ENCODE measurements at places on chromosomes 5 and 9. TPM values are rescaled to one million over a fixed set of nuclear protein-coding genes. Genes with fewer than 3 reads are reported as not detected.

GRCh38 chr9:120926397-120926928, at the start of gene TRAF1:
Gene TRAF1 (minus strand): TSS chr9:120926796. CDS start chr9:120926075, 721 bp downstream.
- no peak for DNase-seq

GRCh38 chr5:95027775-95028174, 257.1 kb downstream of the MCTP1 start:
- DNase-seq: no peak

The GPX3 gene
- polyA plus RNA-seq: 3.8 TPM

GRCh38 chr5:143222287-143223231, 180.9 kb downstream of the NR3C1 start:
- DNase-seq: no peak

- DNase-seq: no peak
These were observed 15.1 kb upstream of the LURAP1L start for GRCh38 chr9:12759761-12760160.

The TEX10 gene
- polyA plus RNA-seq: 23.6 TPM

- no peak for DNase-seq
These were observed 23.7 kb upstream of the ADAMTS2 start for GRCh38 chr5:179368806-179369529.

The PAEP gene
- not detected for polyA plus RNA-seq

- no peak for DNase-seq
These were observed 264.7 kb downstream of the NSG2 start for GRCh38 chr5:174310243-174310642.

- DNase-seq: no peak
These were observed 373.1 kb upstream of the WWC1 start for GRCh38 chr5:167918184-167918812.

DNA sequence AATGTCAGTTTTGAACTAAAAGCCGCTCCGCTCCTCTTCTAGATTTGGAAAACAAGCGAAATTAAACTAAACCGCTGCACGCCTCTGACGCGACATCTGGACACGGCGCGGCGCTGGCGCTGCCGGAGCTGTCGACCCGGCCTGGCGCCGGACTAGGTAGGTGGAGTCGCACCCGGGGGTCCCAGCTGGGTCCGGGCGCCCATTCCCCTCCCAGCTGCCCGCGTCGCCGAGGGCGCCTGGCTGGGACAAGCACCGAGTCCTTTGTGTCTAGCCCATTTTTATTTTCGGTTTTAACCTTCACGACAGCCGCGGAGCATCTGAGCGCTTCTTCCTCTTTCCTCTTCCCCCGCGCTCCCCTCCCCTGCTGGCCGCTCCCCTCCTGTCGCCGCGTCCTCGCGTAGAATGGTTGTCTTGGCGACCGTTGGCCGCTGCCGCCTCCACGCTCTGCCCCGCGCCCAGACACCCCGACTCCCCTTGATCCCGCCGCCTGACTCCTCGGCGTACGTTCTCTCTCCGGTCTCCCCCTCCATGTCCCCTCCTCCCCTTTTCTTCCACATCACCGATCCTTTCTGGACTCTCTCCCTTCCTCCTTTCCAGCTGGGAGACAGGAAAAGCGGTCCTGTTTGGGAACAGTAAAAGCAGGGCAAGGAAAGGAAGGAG, 545 bp downstream of the CDKN2B-AS1 start:
- no peak for DNase-seq

- DNase-seq: peak; percentile 67
These were observed 84.1 kb downstream of the FEM1C start for GRCh38 chr5:115460472-115460871.

The SLU7 gene
- polyA plus RNA-seq: 12.5 TPM

The TNFSF8 gene
- not detected for polyA plus RNA-seq

DNA sequence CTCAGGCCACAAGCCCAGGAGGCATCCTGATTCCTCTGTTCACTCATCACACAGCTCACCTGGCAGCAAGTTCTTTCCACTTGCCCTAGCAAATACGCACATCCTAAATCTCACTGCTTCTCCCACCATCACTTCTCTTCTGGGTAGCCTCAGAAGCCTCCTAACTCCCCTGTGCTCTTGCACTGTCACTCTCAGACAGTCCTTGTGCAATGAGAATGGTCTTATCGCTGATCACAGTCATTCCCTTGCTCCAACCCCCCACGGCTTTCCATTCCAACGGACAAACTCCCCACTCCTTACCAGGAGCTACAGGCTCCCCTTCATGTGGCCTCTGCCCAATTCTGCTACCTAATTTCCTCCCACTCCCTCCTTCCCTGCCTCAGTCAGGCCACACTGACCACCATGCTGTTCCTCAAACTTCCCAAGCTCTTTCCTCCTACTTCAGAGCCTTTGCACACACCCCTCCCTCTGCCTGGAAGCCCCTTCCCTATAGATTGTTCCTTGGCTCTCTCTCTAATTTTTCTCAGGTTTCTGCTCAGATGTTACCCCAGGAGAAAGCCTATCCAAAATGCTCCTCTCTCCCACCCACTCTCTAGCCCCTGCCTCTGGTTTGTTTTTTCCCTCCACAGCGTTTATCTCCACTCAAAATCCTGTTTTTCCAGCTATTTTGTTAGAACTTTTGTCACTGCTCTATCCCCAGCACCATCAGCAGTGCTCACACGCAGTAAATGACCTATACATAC, 34.1 kb upstream of the TNFAIP8 start:
- no peak for DNase-seq

- no peak for DNase-seq
These were observed 41.8 kb downstream of the CAVIN4 start for GRCh38 chr9:100619665-100620064.

- no peak for DNase-seq
These were observed 91.2 kb downstream of the PHF2 start for GRCh38 chr9:93667627-93668026.

The TXNDC8 gene
- not detected for polyA plus RNA-seq

The DMRT2 gene
- polyA plus RNA-seq: not detected

GRCh38 chr9:81849631-81850259, 78.5 kb upstream of the SPATA31D4 start:
- DNase-seq: no peak
